ENCODE measurements at places on chromosomes 13 and 19.

GRCh38 chr13:47288546-47288945, 391.7 kb upstream of the HTR2A start:
- DNase-seq: no peak

- peak; percentile 54 for DNase-seq
These were observed at the start of gene MIDN for GRCh38 chr19:1248139-1248785. TSS of gene MIDN (plus strand) at chr19:1248583. CDS start at chr19:1250297, 1,714 bp downstream.

GRCh38 chr13:110887597-110888333, 27.1 kb downstream of the ANKRD10 start:
- DNase-seq: no peak

GRCh38 chr19:33706631-33707030, 84.9 kb downstream of the CHST8 start:
- no peak for DNase-seq

- DNase-seq: no peak
These were observed 3.1 kb upstream of the OLFM2 start for GRCh38 chr19:9939301-9939913.

- no peak for DNase-seq
These were observed 1.5 kb upstream of the TRPC4 start for GRCh38 chr13:37870895-37871550.

DNA sequence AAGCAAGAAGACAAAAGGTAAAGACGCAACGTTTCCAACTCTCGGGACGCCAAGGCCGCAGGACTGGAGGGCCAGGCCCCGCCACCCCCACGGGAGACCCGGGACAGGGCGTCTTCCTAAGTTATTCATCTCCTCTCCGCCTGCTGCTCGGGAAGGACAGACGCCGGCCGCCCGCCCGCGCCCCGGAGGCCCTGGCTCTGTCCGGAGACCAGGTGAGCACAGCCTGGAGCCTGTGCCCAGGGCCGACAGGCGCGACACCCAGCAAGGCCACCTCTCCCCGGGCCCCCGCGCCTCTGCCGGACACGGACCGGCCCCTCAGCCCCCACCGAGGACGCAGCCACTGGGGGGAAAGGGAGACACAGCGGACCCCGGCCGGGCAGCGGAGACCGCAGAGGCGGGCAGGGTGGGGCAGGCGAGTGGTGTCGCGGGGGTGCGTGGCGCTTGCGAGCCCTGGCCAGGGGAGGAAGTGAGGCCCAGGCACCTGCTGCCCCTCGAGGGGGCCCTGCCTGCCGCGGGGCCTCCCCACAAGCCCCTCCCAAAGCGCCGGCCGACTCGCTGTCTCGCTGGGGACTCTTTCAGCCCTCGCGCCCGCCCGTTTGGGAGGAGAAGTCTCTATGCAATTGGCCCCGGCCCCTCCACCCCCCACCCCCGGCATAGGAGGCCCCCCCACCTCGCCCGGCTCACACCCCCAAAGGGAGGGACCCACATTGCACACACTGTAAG, 17.2 kb downstream of the SMIM24 start:
- no peak for DNase-seq

GRCh38 chr13:75656425-75656989, 20.4 kb downstream of the LMO7 start:
- no peak for DNase-seq

DNA sequence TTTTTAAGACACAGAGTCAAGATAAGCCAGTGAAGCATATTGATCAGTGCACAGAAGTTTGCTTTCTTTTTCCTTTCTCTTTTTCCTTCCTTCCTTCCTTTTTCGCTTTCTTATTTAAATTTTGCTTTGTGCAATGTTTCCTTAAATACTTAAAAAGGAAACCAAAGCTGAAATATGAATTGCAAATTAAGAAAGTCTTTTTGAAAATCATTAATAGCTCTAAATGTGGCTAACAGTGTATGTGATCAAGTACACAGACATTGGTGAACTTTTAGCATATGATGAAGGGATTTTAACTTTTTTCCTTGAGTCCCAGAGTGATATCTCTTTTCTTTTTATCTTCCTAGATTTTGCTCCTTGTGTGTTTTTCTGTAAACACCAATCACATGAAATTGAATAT, 1356.9 kb upstream of the PRR20A start:
- DNase-seq: no peak

DNA sequence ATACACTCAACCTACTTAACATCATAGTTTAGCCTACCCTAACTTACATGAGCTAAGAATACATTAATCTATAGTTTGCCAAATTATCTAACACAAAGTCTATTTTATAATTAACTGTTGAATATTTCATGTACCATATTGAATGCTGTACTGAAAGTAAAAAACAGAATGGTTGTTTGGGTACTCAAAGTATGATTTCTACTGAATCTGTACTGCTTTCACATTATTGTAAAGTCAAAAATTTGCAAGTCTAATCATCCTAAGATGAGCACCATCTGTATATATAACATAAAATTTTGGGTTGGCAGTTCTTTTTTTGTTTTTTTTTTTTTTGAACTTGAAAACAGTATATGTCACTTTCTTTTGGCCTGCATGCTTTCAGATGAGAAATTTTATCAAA, 1212.6 kb downstream of the SLITRK5 start:
- DNase-seq: no peak

DNA sequence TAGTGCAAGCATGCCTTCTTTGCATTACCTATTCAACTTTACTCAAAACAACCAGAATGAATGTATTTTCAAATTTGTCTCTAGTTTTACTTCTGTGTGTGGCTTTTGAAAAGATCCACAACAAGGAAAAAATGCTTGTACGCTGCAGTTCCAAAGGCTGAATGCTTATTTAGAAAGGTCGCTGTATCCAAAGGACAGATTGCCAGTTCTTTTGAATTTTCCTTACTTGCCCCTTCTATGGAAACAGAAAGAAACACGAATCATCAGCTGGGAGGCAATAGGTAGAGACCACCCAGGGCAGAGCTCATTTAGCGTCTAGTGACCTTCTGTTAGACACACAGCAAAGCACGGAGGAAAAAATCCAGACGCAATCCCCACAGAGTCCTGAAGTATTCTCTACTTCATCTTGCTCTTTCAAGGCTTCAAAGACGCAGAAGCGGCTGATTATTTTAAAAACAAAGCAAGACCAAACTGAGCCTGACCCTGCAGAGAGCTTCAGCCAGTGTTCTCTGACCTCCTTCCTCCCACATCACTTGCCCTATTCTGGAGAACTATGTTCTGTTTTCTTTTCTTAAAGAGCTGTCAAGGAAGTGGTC, 674.6 kb upstream of the SGCG start:
- no peak for DNase-seq

- no peak for DNase-seq
These were observed 76.1 kb upstream of the UQCRFS1 start for GRCh38 chr19:29289020-29289419.

- DNase-seq: no peak
These were observed 199.1 kb downstream of the STK24 start for GRCh38 chr13:98377635-98378378.

DNA sequence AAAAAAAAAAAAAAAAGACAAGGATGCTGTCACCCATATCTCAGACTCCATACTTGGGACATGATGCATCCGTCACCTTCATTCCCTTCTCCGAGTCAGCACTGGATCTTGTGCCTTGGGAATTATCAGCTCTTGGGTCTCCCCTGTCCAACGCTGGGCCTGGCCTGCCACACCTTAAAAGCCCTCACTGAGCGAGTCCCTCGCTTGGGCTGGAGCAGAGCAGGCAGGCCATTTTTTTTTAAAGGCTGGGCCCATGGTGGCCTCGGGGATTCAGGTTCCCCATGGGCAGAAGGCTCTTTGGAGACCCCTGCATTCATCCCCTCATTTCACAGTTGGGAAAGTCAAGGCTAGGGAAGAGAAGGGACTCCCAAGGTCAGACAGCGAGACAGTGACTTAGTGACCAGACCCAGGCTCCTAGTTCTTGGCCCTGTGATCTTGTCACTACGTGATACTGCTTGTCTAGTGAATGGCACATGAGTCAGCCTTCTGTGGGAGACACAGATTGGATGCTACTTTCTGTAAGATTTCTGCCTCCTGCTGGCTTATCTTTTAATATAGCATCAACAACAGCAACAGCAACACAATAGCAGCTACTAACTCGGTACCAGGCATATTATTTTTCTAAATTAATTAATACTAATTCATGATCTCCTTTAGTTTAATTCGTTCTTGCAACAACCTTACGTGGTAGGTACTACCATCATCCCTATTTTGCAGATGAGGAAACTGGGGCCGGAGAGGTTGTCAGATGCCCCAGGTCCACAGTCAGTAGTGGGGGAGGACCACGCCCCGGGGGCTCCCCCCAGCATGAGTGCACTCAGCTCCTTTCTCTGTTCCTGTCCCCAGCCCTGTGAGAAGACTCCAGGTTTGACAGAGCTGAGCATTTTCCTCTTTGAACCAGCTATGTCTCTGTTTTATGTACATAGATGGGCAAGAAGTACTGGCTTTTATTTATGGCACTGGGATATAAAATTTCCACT, 27.4 kb upstream of the ZNF536 start:
- no peak for DNase-seq

DNA sequence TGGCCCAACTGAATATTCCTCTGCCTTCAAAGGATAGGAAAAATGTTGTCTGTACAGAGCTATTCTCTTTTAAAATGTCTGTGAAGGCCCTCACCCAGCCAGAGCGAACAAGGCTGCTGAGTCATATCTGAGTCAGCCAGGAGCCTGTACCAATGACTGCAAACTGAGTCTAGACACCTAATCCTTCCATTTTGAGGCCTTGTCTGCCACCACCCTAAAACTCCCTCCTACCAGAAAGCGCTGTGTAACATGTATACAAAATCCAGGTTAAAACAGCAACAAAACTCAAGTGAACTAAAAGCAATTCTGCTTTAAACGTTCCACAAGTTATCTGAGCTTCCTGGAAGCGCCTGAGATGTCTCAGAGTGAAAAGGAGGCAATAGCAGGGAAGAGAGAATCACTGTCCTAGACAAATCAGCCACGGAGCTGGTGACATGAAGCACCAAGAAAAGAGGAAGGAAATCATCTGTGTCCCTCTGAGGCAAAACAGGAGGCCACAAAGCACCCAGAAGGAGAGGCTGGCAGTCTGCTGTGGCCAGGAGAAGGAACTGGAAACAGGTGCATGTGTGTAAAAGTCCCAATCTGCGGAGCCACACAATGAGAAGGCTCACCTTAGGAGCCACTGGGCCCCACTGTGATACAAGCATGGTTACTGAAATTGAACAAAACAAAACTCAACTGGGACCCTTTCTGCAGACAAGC, 10.2 kb downstream of the DHRS12 start:
- no peak for DNase-seq

DNA sequence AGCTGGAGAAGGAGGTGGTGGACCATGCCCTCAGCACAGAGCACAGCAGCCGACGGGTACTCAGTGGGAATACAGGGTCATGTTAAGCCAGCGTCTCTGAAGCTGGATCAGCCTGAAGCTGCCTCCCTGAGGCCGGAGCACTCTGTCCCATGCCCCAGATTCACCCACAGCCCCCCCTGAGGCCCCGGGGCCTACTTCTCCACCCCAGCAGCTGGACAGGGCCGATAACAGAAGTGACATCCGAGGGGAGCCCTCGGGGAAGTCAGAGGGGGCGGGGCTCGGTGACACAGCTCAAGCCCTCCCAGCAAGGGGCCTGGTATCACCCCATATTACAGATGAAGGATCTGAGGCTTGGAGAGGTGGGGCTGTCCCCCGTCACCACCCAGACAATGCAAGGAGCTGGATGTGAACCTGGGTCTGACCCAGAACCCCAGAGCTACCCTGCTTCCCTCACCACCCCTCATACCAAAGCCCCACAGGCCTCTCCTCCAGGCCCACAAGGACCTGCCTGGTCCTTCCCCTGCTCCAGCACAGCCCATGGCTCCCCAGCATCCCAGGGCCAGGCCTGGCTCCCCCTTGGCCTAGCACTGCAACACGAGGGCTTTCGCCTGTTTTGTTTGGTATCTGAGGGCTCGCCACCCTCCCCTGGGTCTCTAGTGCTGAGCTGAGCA, 5.7 kb downstream of the R3HDM4 start:
- no peak for DNase-seq

GRCh38 chr13:94495806-94496205, 16.3 kb upstream of the DCT start:
- no peak for DNase-seq

DNA sequence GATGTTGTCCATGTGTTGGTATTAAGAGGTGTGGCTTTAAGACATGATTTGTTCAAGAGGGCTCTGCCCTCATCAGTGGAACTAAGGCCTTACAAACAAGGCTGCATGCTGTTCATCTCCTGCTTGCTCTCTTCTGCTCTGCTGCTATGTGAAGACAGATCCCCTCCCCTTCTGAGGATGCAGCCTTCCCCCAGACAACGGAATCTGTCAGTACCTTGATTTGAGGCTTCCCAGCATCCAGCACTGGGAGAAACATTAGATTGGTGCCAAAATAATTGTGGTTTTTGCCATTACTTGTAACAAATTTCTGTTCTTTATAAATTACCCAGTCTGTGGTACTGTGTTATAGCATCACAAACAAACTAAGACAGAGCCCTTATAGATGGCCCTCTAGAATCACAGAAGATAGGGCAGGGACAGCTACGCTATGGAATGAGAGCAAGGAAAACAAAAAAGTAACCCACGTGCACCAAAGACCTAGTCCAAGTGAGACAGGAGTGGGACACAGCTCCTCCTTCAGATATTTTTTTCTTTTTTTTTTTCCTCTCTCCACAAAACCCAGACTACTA, 151.5 kb upstream of the RXFP2 start:
- DNase-seq: no peak

- DNase-seq: no peak
These were observed 309.8 kb downstream of the COG6 start for GRCh38 chr13:39965309-39965708.

DNA sequence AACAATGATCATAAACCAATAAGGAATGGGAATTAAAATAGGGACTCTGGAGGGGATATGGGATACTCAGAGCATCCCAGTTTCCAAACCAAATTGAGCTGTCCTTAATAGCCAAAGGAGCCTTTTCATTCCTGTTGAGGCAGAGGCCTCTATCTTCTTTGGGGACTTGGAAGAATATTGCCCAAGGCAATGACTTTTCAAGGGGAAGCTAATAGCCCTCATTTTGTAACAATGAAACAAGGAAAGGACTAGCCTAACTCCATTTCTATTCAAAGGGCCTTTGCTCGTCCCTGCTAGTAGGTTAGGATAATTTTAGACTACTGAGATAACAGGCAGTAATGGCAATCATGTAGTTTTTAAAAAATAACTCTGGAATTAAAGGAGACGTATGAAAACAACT, 789.8 kb upstream of the SLITRK5 start:
- DNase-seq: no peak

DNA sequence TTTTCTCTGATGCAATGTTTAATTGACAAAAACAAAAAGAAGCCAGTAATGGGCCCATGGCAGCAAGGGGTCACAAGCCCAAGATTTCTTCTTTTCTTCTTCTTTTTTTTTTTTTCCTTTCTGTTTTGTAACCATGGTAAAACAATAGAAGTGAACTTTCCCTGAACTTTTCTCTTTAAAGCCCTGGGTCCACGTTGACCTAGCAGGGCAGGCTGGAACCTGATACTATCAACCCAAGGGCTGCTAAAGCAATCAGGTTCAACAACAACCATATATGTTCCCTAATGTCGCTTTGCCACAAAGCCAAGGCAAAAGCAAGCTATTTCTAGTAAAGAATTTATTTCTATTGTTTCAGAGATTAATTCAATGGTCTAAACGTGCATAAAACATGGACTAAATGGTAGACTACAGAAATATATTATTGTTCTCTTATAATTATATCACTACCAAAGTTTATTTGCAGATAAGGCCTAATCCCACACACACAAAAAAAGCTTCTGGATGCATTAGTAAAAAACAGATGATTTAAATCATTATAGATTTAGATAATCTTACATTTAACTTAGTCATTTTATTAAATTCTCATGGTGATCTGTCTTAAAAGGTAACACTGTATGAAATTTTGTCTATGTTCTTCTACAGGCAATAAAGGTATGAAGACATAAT, 153.9 kb downstream of the DACH1 start:
- DNase-seq: no peak

Measured in NCI-H510A treated with DMSO at 0.1 percent for 48 hours (cell line).